T-helper 17 cell (primary cell): ENCODE measurements at places on chromosomes 3 and 15.
A peak's percentile ranks its signal among the peaks of the same experiment; 100 is the strongest.

GRCh38 chr15:42775416-42775815, 38.5 kb upstream of the CDAN1 start:
- no peak for DNase-seq
- no peak overlapping the region for H3K4me3 ChIP-seq
- no peak overlapping the region for H3K27ac ChIP-seq
- peaks cover 6% of the 10 kb centered on the region for H3K4me1 ChIP-seq
- no peaks in the 10 kb centered on the region for H3K27me3 ChIP-seq

DNA sequence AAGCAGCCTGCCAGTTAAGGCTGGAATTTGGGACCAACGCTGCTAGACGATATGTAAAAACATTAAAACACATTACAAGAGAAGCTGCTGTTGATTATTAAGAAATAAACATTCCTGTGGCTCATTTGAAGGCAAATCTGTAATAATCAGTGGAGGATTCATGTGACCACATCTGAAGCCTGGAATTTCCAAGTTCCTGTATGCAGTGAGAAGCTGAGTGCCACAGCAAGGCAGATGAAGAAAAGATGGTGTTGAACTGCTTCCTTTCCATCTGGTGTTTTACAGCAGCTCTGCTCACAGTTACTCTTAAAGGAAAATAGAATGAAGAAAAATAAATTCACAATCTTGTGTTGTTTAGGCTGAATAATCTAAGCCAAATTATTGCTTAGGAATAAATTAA, 139.3 kb upstream of the ROBO2 start:
- H3K4me1 ChIP-seq: no peaks in the 10 kb centered on the region
- no peak for DNase-seq
- H3K36me3 ChIP-seq: no peaks in the 10 kb centered on the region
- no peak overlapping the region for H3K27ac ChIP-seq
- no peaks in the 10 kb centered on the region for H3K27me3 ChIP-seq
- H3K4me3 ChIP-seq: no peak overlapping the region

GRCh38 chr15:65829130-65829764, 37.2 kb upstream of the DENND4A start:
- H3K36me3 ChIP-seq: no peaks in the 10 kb centered on the region
- no peak for DNase-seq
- H3K4me3 ChIP-seq: peak overlapping the region; percentile 80
- H3K27ac ChIP-seq: peak overlapping the region; percentile 99
- peaks cover 52% of the 10 kb centered on the region for H3K4me1 ChIP-seq

- H3K4me1 ChIP-seq: peaks cover 3% of the 10 kb centered on the region
- no peaks in the 10 kb centered on the region for H3K27me3 ChIP-seq
- no peak overlapping the region for H3K4me3 ChIP-seq
- no peaks in the 10 kb centered on the region for H3K36me3 ChIP-seq
- H3K27ac ChIP-seq: no peak overlapping the region
These were observed 96.7 kb upstream of the TP63 start for GRCh38 chr3:189534531-189534930.

DNA sequence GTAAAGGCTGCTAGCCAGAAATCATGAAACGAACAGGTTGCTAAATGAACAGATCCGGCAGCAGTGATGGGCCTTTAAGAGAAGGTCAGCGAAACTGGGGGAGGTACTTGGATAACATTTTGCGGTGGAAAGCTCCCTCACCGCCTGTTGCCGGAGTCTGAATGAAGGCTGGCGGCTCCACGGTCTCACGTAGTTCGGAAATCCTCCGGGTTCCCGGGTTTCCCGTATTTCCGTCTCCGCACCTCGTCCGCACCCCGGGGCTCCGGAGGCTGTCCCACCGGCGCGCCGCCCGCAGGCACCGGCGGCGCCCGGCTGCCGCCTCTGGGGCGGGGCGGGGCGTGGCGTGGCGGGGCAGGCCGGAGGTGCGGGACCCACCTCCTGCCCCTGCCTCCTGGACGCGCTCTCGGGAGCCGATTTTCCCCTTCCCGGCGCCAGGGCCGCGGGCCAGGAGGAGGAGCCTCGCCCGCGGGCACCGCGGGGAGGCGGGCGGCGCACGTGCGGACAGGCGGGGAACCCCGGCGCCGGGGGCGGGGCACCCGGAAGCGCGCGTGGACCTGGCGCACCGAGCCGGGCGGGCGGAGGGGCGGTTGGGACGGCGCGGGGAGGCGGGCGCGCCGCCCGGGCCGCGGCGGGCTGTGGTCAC, at the start of gene ZDHHC23:
Gene ZDHHC23 (plus strand): TSS at position 642 of the 643 bp plus-strand sequence. CDS start 790 bp downstream, outside the sequence.
- peak within 1 kb of the TSS; percentile 87 for H3K4me3 ChIP-seq
- peaks cover 4% of the 10 kb centered on the region for H3K36me3 ChIP-seq
- peak within 1 kb of the TSS; percentile 77 for H3K27ac ChIP-seq
- peak; percentile 70 for DNase-seq

DNA sequence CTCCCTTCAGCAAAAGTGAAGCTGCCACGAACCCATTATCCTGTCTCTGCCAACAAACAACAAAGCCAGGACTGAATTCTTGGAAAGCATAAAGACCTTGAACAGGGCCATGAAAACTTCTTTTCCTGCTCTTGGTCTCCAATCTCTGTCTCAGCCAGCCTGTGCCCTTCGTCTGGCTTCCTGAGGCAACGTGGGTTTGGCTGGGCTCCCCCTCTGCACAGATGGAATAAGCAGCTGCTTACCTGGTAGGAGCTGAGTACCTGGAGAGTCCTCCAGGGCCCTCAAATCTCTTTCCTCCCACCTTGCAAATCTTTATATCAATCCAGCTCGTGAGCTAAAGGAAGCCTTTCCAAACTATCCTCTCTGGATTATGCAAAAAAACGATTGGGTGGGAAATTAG, 97.6 kb upstream of the PSMD6 start:
- DNase-seq: no peak
- no peaks in the 10 kb centered on the region for H3K4me1 ChIP-seq
- no peaks in the 10 kb centered on the region for H3K27me3 ChIP-seq
- no peak overlapping the region for H3K27ac ChIP-seq
- H3K4me3 ChIP-seq: no peak overlapping the region

DNA sequence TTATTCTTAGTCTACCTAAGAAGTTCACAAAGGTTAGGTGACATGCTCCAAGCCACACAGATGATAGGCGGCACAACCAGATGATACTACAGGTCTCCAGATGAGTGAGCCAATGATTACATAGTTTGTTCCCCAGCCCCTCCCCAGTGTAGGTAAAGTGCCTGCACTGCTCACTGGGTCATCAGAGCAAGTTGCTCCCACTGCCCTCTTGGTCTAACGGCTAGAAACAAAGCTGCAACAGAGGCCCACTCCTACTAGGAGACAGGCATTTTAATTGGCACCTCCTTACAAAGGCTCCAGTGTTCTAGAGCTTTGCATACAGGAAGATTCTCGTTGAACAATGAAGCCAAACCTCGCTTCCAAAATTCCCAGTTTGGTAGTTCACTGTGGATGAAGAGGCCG, 47.3 kb downstream of the TMEM44 start:
- DNase-seq: no peak
- no peaks in the 10 kb centered on the region for H3K27me3 ChIP-seq
- H3K4me3 ChIP-seq: peak overlapping the region; percentile 15
- H3K4me1 ChIP-seq: peaks cover 12% of the 10 kb centered on the region
- H3K27ac ChIP-seq: no peak overlapping the region

GRCh38 chr3:83890763-83891135, 1068.0 kb upstream of the CADM2 start:
- no peaks in the 10 kb centered on the region for H3K4me1 ChIP-seq
- H3K27me3 ChIP-seq: no peaks in the 10 kb centered on the region
- H3K36me3 ChIP-seq: no peaks in the 10 kb centered on the region
- no peak overlapping the region for H3K4me3 ChIP-seq
- H3K27ac ChIP-seq: no peak overlapping the region
- DNase-seq: no peak

DNA sequence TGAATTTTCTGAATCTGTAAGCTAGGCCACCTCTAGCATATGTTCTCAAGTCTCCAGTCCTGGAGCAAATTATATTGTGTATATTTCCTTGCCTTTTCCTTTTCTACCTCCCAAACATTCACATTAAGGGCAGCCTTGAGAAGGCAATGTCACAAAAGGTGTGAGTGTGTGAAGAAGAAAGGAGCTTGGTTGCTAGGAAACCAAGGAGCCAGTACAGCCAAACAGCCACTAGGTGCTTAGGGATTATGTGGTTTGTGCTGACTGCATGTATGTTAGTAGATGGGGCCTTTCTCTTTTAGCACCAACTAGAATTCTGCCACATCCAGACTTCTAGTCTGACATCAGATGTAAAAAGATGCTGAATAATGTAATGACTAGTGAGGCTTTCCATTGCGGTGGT, 118.8 kb upstream of the DAZL start:
- H3K36me3 ChIP-seq: peaks cover 2% of the 10 kb centered on the region
- no peaks in the 10 kb centered on the region for H3K4me1 ChIP-seq
- no peak for DNase-seq
- no peak overlapping the region for H3K27ac ChIP-seq
- H3K4me3 ChIP-seq: no peak overlapping the region

DNA sequence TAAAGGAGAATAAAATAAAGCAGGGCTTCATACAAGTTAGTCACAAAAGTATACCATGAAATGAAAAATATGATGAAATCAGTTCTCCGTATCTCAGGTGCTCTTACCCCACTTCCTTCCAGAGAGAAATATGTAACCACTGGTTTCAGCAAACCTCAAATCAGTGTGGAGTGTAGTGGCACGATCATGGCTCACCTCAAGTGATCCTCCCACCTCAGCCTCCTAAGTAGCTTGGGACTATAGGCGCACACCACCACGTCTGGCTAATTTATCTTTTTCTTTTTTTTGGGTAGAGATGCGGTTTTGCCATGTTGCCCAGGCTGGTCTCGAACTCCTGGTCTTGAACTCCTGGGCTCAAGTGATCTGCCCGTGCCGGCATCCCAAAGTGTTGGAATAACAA, 24.2 kb downstream of the DENND4A start:
- H3K27me3 ChIP-seq: no peaks in the 10 kb centered on the region
- peak overlapping the region; percentile 4 for H3K27ac ChIP-seq
- peaks cover 40% of the 10 kb centered on the region for H3K4me1 ChIP-seq
- no peak overlapping the region for H3K4me3 ChIP-seq
- DNase-seq: no peak
- H3K36me3 ChIP-seq: peaks cover 6% of the 10 kb centered on the region

GRCh38 chr3:117611211-117611610, 901.6 kb downstream of the TUSC7 start:
- no peak overlapping the region for H3K4me3 ChIP-seq
- H3K27ac ChIP-seq: no peak overlapping the region
- DNase-seq: no peak

DNA sequence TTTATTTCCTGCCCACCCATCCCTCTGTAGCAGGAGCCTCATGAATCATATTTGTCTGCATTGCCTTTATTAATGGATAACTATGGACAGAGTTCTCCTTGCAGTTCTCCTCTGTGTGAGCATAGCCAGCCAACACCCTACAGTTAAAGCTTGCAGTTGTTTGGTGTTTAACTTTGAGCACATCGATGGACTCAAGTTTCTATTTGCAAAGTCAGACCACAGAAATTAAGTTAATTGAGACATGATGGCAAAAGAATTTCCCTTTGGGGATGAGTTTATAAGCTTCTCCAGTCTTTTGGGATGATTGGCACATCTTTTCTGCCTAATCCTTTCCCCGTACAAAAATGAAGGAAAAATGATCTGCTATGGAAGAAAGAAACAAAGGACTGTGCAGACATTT, 398.9 kb upstream of the THBS1 start:
- H3K36me3 ChIP-seq: no peaks in the 10 kb centered on the region
- no peak overlapping the region for H3K4me3 ChIP-seq
- H3K27me3 ChIP-seq: peaks cover 42% of the 10 kb centered on the region
- H3K4me1 ChIP-seq: no peaks in the 10 kb centered on the region

DNA sequence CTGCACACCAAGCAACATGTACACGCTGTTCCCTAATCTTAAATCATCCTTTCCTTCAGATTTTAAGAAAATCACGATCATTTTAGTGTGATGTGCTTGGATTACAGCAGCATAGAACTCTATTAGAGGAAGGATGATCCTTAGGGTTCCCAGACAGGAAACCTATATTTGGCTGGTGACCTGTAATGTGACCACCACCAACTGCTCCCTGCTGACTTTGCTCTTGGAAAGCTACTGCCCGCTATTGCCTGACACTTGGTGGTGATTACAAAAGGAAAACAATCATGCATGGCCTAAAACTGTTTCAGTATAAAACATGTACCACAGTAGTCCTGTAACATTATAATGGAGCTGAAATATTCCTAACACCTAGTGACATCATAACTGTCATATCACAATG, 27.2 kb upstream of the LMOD3 start:
- H3K36me3 ChIP-seq: no peaks in the 10 kb centered on the region
- no peak overlapping the region for H3K27ac ChIP-seq
- H3K4me3 ChIP-seq: no peak overlapping the region
- H3K27me3 ChIP-seq: peaks cover 15% of the 10 kb centered on the region

DNA sequence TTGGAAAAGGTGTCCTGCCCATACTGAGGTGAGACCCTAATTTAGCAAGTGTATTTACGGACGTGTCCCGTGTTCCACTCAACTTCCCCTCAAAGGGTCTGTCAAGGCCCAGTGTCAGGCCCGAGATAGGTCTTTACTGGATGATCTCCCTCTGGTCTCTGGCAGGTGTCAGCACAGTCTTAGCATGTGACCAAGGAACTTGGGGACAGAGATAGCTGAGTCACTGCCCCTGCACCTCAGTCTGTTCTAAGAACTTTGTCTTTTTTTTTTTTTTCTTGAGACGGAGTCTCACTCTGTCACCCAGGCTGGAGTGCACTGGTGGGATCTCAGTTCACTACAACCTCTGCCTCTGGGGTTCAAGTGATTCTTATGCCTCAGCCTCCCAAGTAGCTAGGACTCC, 32.1 kb upstream of the ALPK3 start:
- H3K36me3 ChIP-seq: peaks cover 8% of the 10 kb centered on the region
- no peak overlapping the region for H3K4me3 ChIP-seq
- no peaks in the 10 kb centered on the region for H3K27me3 ChIP-seq
- no peak overlapping the region for H3K27ac ChIP-seq
- no peak for DNase-seq

- no peaks in the 10 kb centered on the region for H3K36me3 ChIP-seq
- DNase-seq: no peak
- H3K27ac ChIP-seq: peak overlapping the region; percentile 97
- peaks cover 53% of the 10 kb centered on the region for H3K4me1 ChIP-seq
These were observed 483.4 kb downstream of the FOXP1 start for GRCh38 chr3:71099997-71100719.

GRCh38 chr3:14488286-14489041, 51.7 kb downstream of the GRIP2 start:
- peaks cover 11% of the 10 kb centered on the region for H3K36me3 ChIP-seq
- DNase-seq: no peak
- H3K4me3 ChIP-seq: no peak overlapping the region
- H3K4me1 ChIP-seq: peaks cover 7% of the 10 kb centered on the region

DNA sequence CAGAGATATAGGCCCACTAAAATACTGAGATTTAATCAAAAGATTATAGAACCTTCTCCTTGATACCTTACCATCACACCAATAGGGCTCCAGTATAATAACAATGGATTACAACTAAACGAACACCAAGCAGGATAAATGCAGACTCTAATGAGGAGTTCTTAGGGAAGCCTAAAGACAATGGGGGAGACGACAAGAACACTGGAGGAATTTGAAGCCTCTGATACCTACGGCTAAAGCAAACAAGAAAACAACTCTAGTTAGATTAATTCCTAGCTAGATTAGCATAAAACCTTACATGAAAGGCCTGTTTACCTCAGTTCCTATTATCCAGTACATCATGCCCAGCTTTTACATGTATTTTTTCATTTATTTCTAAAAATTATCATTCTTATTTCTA, 35.1 kb downstream of the NGLY1 start:
- no peak for DNase-seq
- peaks cover 12% of the 10 kb centered on the region for H3K36me3 ChIP-seq
- peaks cover 4% of the 10 kb centered on the region for H3K4me1 ChIP-seq
- H3K27me3 ChIP-seq: no peaks in the 10 kb centered on the region
- no peak overlapping the region for H3K27ac ChIP-seq
